Epithelial cell of proximal tubule (primary cell): ENCODE measurements at places on chromosomes 3 and 15.

DNA sequence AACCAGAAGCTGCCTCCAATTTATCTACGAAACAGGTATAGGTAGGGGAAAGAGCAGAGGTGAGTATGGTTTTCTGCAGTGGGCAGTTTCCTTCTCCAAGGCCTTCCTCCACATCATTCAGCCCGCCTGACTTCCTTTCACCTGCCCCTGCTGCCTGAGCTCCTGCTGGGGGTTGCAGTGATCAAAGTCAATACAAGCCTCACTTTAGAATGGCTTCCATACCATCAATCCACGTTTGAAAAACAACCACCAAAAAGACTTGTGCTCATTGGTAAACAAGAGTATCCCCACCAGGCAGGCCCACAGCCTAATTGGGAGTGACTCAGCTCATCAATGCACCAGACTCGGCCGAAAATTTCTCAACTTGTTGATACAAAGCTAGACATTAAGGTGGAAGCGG lies 159.9 kb downstream of the MAGI1 start:
- no peak for DNase-seq

GRCh38 chr15:36831125-36831903 lies 251.9 kb downstream of the CDIN1 start:
- DNase-seq: no peak

DNA sequence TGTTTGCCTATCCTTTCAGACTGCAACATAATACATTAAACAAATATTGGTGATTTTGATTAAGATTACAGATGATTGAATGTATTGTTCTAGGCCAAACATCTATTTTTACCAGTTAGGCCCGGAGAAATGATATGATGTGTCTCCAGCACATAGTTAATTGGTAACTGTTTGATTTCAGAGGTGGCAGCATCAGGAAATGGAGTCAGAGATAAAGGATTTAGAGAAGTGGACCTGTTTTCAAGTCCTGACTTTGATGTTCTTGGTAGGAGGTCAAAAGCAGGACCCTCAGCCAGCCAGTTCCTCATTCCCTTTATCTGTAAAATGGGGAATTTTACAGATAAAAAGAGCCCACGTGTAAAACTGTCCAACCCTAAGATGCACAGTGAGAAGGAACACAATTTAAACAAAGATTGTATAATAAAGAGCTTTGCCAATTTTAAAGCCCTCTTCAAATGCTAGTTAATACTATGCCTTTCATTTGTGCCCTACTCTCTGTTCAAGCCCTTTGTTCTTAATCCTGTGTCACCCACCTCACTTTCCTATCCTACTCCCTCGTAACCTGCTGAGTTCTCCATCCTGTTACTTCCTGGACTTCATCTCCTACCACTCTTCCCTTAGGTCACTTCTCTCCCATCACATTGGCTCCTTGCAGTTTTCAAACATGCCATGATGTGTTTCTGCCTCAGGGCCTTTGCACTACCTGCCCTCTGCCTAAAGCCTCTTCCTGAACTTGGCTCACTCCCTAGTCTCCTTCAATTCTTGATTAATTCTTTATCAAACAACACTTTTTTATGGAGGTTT lies 2.5 kb downstream of the TMEM212 start:
- no peak for DNase-seq

- no peak for DNase-seq
Observed at GRCh38 chr15:85289677-85290365, 90.6 kb upstream of the AKAP13 start.

- DNase-seq: no peak
Observed at GRCh38 chr3:9450991-9451390, 53.6 kb downstream of the SETD5 start.

DNA sequence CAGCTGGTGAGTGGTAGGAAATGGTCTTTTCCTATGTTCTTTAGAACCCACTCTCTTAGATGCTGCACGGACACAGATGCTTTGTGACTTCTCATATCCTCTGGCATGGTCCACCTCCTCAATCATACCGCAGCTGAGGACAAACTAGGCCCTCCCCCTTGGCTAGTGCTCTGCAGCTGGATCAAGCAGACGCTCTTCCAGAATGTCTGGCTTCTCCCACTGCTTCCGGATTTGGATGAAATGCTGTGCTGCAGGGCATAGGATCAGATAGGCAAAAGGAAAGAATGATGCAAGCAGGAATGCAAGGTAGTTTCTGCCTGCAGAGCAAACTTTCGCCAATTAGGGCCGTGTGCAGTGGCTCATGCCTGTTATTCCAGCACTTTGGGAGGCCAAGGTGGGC lies 75.7 kb upstream of the SLC4A7 start:
- no peak for DNase-seq

GRCh38 chr3:112388972-112389371 lies 56.0 kb downstream of the CD200 start:
- no peak for DNase-seq

- DNase-seq: no peak
Observed at GRCh38 chr3:179558742-179559364, 3.9 kb upstream of the ACTL6A start.

DNA sequence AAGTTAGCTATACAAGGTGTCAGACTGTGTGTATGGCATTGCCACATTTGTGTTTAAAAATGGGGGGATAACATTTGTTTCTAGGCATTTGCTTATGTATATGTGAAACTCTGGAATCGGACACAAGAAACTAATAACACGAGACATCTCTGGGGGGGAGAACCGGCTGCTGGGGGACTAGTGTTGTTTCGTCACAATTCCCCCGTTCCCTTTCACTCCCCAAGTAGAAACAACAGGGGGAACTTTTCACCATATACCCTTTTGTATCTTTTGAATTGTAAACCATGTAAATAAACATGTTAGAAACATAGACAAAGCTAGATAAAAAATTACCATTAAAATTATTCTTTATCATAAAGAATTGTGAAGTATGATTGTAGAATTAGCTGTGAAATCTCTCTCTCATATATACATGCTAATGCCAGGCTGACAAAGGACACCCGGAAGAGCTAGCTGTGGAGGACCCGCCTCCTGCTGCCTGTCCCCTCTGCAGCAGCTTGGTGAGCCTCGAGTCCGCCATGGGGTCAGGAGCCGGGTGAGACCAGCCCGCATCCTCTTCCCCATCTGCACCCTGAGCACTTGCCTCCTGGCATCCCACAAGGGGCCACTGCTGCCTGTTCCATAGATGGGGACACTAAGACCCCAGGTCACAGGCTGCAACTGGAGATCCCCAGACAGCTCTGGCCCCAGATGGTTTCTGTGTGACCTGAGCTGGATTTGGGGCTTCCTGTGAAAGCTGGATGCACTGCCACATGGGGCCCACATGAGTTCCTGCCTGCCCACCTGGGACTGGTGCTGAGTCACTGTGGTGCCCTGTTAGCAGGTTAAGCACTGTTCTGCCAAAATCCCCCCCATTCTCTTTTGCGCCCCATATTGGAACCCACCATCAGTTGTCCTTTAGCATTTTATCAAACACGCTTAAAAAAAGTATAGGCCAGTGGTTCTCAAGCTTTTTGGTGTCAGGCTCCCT lies 91.6 kb downstream of the IQSEC1 start:
- DNase-seq: no peak

DNA sequence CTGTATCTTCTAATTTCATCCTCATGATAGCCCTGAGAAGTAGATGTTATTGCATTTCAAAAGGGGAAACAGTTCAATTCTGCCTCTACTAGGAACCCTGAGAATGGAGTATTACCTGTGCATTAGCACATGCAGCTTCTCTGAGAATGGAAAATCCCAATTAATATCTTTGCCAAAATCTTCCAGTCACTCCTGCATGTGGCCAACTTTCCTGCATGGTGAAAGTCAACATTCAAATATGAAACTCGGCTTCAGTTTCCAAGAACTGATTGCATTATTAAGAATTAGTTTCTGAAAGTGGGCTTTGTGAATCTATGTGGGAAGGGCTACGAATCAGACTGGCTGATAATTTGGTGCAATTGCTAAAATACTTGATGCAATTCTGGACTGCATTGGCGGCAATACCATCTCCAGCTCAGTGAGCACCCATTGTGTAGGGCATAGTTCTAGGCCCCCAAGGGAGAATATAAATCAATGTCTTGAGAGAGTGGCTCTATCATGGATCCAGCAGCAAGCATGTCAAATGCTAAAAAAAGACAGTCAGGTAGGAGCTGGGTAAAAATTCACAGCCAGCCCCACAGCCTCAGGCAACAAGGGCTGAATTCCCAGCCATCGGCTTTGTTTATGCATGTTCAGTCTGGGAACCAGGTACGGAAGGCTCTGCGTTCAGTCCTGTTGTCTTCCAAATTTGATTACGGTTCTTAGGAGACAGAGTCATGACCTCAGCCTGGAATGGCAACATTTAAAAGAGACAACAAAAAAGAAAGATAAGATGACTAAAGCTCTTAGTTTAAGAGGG lies 18.8 kb upstream of the BCL6 start:
- DNase-seq: no peak

GRCh38 chr3:46865546-46865945 lies 2.3 kb upstream of the MYL3 start:
- no peak for DNase-seq

DNA sequence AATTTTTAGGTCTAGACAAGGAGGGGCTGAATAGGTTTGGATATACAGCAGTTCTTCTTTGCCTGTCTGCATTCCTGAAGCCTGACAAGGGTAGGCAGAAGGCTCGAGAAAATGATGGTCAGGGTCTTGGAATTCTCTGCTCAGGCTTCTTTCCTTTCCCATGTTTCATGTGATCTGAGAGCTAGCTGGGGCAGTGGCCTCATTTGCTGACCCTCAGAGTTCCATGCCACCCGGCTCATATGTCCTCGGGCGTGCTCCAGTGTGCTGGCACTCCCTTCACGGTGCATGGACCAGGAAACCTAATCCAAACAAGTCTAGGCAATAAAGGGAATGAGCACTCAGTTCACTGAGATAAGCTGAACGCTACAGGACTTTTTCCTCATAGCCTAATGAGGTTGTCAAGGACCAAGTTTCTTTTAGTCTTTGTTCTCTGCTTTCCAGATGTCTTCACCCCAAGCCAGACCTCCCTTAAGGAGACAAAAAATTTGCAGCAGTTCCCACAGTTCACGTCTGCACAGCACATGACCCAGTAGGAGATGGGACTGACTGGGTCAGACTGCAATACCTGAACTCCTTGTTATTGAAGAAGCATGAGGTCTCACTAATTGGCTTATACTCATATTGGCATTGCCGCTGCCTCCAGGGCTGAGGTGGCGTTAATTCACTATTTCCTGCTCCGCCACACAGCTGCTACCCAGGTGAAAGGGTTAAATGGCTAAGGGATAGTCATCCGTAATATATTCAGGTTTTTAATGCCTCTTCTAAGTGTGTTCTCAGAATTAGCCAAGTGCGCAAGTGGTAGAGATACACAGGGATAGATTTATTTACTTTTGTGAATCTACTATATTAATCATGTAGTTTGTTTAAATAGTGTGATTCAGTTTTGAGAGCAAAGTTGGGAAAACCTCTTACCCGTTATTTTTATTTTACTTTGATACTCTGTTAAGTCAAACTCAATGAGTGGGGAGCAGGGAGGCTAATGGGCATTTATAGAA lies 15.3 kb upstream of the RTP4 start:
- DNase-seq: no peak

DNA sequence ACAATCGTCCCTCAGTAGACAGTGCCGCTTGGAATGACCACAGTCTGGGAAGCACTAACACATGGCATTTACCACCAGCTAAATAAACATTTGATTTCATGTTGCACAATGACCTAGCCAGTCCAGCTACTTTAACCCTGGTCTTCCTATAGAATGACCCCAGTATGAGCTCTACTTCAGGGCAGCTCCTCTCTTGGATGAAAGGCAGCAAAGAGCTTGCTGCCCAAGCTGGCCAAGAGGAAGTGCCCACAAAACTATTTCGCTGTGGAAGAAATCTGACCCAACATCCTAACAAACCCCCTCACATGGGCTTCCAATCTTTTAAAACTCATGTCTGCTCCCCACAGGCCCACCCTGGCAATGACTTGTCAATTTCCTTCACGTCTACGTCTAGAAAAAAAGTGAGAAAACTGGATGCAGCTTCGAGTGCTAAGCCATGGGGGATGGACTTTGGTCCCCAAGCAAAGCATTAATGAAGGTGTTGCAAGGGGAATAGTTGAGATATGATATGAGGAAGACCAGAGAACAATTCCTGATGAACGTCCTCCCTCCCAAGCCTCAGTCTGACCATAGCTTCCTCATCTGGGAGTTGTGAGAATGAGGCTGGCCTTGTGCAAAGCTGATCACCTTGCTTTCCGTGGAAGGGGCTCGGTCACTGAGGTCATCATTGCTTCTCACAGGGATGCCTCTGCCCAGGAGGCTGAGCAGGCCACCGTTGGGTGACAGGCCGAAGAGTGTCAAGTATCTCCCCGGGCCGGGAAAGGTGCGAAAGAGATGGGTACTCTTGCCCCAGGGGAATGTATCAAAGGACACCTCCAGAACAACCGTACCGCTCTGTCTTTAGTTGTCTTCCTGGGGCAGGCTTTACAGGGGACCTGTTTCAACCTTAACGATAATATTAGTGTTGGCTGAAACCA lies 964 bp downstream of the SLC25A20 start:
- no peak for DNase-seq

- DNase-seq: no peak
Observed at GRCh38 chr15:77030928-77031375, 36.0 kb downstream of the PSTPIP1 start.

GRCh38 chr3:127053026-127053425 lies 70.1 kb downstream of the PLXNA1 start:
- no peak for DNase-seq

DNA sequence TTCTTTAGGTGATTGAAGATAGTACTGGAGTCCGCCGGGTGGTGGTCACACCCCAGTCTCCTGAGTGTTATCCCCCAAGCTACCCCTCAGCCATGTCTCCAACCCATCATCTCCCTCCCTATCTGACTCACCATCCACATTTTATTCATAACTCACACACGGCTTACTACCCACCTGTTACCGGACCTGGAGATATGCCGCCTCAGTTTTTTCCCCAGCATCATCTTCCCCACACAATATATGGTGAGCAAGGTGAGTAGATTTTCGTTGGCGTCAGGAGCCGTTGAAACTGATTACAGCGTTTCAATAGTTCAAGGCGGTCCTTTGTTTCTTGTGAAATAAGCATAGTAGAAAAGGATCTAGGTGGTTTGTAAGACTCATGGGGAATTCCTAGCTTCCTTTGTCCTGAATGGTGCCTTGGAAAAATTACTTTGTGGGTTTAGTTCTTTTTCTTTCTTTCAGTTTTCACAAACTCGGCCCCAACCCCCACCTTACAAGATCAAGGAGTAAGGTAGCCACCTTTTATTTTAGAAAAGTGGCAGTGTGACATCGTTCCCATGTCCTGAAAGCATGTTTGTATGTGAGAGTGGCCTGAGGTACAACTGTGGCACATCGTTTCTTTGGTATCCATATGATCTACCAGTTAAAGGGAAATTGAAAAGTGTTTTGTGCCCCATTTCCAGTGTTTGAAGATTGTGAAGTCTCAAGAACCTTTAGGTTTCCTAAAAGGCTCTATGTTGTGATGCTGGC lies 200.6 kb downstream of the GHSR start:
- no peak for DNase-seq
